ENCODE measurements at places on chromosomes 2 and 18.
A peak's percentile ranks its signal among the peaks of the same experiment; 100 is the strongest.

DNA sequence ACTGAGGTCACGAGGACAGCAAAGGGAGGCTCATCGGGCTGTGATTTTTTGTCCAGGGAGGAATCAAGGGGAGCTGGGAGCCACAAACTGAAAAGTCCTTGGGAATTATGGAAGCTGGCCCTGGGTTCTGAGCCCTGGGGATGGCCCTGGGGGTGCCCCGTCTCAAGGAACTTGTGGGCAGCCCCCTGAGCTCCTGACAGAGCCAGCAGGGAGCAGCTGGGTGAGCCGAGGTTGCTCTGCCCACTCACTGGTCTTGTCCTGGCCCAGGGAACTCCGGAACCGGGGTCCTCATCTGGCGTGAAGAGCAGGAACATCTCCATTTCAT is 61.3 kb upstream of the HDAC4 start:
- no peak for DNase-seq

DNA sequence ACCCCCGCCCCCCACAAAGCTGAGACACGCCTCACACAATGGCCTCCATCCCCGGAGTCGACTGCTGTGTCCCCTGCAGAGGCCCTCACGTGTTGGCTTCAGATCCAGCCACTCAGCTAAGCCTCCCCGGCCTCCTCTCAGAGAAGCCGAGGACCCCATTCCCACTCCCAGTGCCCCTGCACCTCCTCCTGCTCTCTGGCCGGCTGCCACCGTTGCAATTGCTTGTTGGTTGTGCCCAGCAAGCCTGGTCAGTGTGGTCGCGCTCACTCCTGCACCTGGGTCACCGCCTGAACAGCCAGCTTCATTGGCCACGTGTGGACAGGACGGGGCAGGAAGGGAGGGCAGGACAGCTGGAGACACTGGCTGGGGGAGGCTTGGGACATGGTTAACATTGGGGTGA is 191.5 kb upstream of the SALL3 start:
- no peak for DNase-seq

GRCh38 chr2:224595518-224595917 is 10.4 kb upstream of the CUL3 start:
- no peak for DNase-seq

- no peak for DNase-seq
Measured at GRCh38 chr18:31261792-31262582, 56.0 kb upstream of the DSG1 start.

- peak; percentile 73 for DNase-seq
Measured at GRCh38 chr2:196515051-196515450, 124.5 kb upstream of the CCDC150 start.

GRCh38 chr2:46878886-46879285 is 36.7 kb downstream of the MCFD2 start:
- DNase-seq: no peak

- no peak for DNase-seq
Measured at GRCh38 chr2:140604788-140605187, 1526.0 kb downstream of the LRP1B start.

GRCh38 chr2:2664989-2665833 is 334.1 kb upstream of the MYT1L start:
- DNase-seq: no peak

DNA sequence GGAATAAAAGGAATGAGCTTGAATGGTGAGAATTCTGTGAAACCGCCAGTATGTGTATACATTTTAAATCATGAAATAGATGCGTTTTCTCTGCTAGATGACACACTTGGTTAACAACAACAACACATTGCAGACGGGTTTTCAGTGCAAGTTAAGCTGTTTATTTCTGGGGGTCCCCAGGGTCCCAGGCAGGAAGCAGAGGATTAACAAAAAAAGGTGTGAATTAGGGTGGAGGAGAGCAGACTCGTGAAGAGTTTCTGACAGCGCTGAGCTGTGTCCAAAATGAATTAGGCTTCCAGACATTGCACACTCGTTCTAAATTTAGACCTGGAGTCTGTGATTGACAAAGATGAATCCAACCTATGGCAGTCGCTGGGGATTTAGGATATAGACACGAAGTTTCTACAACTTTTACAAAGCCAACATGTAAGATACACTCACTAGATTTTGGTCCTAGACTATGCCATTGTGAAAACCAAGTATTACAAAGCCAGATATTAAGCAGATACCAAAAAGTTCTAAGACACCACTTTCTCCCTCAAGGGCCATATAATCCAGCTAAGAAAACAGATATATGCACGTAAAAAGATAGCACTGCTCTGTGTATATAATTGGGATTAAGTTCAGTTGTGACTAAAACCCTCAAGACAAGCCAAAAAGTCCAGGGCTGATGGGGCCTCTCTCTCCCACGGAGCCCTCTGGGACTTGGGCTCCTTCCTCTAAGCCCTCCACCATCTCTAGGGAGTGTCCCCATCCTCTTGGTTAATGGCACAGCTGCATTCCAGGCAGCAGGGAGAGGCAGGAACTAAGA is 120.2 kb downstream of the ACAA2 start:
- DNase-seq: no peak

GRCh38 chr2:239006622-239007285 is 158.9 kb downstream of the TWIST2 start:
- no peak for DNase-seq

GRCh38 chr2:232438091-232438490 is 17.9 kb upstream of the ALPI start:
- DNase-seq: no peak

DNA sequence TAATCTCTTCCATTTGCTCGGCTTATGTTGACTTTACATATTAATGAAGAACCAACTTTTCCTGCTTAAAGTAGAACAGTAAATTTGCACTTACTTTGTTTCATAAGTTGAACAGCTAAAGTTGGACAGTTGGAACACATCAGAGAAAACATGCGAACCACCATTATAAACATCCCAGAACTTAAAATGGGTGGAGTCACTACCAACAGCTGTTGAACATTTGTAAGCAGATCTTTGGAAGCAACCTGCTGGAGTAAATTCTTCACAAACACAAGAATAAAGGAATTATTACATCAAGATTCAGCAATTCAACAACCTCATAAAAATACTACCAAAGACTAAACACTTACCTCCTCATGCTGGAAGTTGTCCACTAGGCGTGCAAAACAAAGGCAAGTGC is 96.4 kb upstream of the DNER start:
- DNase-seq: no peak

GRCh38 chr2:169397697-169398096 is 35.4 kb upstream of the LRP2 start:
- no peak for DNase-seq

GRCh38 chr2:136439064-136439676 is 321.2 kb upstream of the CXCR4 start:
- DNase-seq: no peak

DNA sequence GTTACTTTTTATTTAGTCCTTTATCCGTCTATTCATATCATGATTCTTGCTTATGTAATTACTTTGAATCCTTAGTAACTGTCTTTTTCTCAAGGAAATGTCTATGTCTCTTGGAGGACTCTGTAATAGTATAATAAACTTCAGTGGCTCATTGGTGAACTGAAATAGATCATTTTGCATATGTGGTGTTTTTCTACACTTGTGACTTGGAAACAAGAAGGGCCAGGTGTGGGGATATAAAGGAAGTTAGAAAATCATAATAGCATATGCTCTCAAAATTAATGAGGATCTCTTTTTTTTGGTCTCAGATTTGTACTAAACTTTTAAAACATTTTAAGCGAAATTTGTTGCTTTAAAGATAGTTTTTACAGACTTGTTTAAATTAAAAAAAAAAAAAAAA is 453.0 kb upstream of the CDH20 start:
- DNase-seq: no peak

DNA sequence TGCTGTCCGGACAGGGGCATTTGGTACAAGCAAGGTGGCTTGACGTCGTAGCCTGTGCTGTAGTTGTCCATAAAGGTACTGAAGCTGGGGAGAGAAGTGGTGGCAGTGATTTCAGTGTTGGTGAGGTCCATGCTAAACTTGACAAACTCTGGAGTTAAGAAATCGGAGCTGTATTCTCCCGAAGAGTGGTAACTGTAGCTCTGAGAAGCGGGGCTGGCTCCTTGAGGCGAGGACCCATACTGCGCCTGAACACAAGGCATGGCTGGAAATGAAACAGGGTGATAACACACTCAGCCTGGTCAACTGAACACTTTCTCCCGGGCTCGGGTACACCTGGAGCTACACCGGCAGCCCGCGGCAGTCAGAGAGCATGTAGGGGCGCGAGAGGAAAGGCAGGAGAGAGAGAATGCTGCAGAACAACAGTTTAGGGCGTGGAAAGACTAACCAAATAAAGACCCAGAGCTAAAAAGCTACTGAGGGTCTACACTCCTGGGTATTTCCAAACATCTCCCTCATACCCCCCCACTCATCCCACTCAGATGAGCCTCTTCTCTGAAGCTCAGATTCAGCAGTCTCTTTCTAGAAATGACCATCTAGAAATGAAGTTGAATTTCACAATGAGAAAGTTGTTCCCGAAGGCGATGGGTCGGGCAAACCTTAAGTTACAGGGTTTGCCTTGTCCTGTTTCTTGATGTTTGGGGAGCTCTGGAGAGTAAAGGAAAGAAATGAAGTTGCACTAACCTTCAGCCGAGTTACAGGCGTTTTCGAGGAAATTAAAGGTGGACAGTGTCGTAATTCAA is 2.4 kb downstream of the NR4A2 start:
- DNase-seq: no peak

DNA sequence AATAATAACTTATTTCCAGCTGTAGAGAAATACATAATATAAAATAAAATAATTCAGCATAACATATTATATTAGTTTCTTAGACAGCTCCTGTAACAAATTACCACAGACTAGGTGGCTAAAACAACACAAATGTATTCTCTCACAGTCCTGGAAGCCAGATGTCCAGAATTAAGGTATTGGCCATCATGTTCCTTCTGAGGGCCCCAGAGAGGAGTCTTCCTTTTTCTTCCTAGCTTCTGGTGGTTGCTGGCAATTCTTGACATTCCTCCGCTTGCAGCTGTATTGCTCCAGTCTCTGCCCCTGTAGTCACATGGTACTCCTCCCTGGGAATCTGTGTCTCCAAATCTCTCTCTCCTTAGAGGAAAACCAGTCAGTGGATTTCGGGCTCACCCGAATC is 146.8 kb downstream of the RBM43 start:
- DNase-seq: no peak

- no peak for DNase-seq
Measured at GRCh38 chr2:106156305-106157296, 37.5 kb downstream of the UXS1 start.

DNA sequence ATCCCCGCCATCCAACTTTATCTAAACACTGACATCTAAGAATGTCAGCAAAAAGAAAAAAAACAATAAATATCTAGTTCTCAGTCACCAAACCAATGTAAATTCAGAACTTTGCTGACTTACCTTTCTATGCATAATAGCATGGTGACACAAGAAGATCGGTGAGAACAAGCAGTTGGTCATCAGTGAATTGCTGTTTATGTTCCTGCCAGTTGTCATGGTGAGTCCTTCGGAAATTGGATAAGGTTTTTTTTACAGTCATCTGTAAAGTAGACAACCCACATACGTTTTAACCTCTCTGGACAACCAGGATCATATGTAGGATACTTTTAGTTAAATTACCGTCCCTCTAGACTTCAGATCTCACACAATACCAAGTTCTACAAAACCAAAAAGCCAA is 6.2 kb upstream of the GPR75 start:
- DNase-seq: no peak

- no peak for DNase-seq
Measured at GRCh38 chr2:170258382-170258781, 80.4 kb downstream of the MYO3B start.

GRCh38 chr2:14428056-14428455 is 204.5 kb upstream of the LRATD1 start:
- DNase-seq: no peak

DNA sequence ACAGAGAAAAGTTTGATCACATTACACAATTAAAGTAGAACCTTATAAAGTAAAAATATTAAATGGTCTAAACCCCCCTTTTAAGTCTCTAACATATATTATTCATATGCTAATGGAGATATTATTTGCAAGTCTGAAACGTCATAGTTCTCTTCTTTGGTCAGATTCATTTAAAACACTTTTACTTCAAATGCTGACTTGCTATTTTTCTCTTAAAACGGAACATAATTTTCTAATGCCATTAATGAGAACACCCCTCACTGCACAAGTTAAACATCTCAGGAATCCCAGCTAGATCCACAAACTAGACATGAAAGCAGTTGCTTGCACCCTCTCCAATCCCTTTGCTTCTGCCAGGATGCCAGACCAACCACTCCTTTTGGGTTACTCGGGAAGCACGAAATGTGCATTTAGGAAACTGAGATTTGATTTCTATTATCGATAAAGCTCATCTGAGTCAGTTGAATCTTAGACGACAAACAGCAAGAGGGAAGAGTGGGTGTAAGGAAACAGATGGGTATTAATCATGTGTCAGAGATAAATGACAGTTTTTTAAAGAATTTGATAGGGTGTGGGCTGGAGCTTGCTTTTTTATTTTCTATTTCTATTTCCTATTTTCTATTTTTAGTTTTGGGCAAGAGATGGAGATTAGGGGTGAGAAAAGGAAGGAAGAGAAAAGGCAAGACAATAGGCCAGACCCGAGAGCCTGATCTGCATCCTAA is 1.5 kb downstream of the ADD2 start:
- no peak for DNase-seq

- no peak for DNase-seq
Measured at GRCh38 chr18:37124516-37124915, 295.6 kb downstream of the KIAA1328 start.

GRCh38 chr2:20832606-20833005 is 9.7 kb upstream of the LDAH start:
- no peak for DNase-seq

GRCh38 chr2:74760875-74761630 is 72.9 kb upstream of the HK2 start:
- DNase-seq: no peak

DNA sequence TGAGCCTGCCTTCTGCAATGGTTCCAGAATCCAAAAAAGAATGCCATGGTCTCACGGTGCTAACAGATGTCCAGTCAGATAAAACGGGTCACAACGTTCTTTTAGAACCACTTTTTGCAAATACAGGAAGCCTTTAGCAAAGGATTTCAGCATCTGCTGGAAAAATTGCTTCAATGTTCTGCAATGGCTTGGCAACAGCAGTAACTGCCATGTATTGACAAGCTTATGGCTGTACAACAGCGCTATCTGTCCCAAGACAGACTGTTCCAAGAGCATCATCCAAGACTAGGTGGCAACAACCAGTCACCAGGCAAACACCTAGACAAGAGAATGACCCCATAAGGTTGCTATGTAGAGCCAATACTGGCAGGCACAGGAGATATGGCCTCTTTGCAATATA is 37.6 kb upstream of the RIOK3 start:
- DNase-seq: no peak

DNA sequence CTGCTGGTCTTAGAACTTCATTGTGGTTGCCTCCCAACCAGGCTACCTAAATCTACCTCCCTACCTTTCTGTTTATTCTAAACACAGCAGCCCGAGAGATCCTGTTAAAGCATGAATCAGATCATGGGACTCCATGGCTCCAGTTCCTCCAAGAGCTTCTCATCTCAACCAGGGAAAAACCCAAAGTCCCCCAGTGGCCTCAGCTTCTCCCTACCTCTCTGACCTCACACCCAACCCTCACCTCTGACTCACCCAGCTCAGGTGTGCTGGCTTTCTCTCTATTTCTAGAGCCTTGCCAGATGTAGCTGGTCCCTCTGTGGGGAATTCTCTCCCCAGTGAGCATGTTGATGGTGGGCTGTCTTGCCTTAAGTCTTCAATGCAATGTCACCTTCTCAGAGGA is 93.8 kb upstream of the COPS8 start:
- no peak for DNase-seq

GRCh38 chr18:54100920-54101470 is 123.5 kb downstream of the MBD2 start:
- peak; percentile 82 for DNase-seq
